ENCODE measurements at places on chromosomes 5 and 9.

DNA sequence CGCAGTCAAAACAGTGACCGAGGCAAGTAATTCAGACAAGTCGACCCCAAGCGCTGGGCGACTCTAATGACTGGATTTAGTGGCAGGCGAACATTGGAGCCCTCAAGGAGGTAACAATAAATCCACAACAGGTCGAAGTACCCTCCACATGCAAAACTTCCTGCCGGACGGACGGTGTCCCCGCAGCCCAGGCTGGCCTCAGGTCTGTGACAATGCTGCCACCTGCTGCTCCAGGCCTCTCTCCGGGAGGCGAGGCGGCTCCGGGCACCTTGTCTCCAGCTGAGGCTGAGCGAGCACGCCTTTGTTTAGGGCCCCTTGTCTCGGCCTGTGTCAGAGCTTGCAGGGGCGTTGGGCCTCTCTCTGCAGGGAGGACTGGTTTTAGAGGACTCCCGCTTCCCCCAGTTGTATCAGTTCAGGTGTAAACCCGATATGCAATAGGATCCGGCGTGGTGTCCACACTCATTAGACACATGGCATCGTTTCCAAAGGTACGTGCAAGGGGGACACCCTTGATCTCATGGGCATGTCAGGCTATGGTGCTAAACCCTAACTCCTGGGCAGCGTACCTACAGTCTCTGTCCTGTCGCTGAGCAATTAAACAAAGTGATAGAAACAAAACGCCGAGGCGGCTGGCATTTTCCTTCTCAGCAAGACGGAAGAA lies 628.0 kb upstream of the ADAMTS16 start:
- DNase-seq = peak; percentile 15

DNA sequence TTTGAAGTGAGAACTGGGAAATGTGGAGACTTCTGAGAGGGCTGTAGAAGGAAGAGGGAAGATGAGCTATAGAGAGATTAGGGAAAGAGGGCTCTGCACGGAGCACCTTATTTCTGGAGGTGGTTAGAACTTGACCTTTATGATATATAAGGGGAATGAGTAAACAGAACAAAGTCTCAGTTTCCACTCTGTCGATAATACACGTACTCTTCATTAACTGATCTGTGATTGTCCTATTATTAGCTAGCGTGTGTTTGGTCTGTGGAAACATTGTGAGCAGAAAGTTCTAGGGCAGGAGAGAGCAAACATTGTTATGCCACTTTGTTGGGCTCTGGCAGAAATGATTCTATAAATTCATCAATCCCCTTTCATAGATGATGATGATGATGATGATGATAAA lies 118.5 kb downstream of the UGCG start:
- no peak for DNase-seq

- no peak for DNase-seq
Measured at GRCh38 chr5:133291524-133291923, 239.7 kb downstream of the HSPA4 start.

DNA sequence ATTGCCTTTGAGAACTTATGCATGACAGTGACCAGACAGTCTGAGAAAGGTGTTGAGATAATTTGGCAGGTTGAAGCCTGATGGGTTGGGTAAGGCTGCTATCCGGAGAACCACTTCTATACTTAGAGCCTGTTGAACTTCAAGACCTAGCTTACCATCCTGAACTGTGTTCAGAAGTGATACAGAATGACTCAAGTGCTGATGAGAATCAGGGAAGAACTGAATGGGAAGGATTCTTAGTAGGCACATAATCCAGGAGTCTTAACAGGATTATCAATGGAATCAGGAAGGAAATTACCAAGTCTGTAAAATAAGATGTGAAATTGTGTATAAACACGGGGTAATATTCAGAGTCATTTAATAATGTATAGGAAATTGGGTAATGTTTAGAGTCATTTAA lies 9.0 kb upstream of the PAPPA start:
- DNase-seq = no peak

DNA sequence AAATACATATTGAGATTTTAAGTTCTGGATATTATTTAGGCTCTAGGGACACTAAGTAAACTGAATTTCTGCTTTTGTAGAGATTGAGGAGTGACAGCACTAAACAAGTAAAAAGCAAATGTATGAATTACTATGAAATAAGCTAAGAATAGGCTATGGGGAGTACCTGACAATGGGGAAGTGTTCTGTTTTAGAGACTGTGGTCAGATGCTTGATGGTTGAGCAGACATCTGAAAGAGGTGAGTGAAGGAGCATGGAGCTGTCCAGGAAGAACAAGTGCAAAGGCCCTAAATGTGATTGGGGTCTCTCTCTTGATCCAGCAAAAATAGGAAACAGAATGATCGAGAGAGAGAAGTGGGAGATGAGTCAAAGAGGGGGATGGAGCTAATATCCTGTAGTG lies 111.7 kb downstream of the JAKMIP2 start:
- DNase-seq = no peak

- no peak for DNase-seq
Measured at GRCh38 chr5:153584126-153584959, 93.9 kb downstream of the GRIA1 start.

DNA sequence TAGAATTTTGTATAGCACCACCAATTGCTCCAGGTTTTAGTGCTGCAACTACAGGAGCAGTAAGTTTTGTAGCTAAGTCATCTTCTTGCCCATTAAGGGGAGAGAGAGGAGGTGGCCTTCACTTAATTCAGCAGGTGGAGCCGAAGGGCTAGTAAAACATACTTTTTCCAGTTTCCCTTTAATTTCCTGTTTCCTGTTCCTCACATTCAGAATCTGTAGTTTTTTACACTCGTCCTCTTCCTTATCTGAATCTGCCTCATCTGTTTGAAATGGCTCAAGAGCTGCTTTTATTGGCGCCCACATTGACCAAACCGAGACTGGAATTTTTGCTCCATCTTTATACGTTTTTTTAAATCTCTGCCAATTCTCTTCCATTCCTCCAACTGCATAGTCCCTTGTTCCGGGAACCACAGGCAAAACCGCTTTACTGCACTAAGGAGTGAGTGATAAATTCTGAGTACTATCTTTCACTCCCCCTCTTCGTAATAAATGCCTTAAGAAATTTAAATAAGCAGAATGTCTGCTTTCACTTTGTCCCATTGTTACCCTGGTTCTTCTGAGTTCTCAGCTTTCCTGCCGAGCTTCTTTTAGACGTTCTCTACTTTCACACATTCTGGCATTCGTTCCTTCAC lies 133.9 kb downstream of the DROSHA start:
- no peak for DNase-seq

- no peak for DNase-seq
Measured at GRCh38 chr5:24805230-24805629, 160.5 kb upstream of the CDH10 start.

DNA sequence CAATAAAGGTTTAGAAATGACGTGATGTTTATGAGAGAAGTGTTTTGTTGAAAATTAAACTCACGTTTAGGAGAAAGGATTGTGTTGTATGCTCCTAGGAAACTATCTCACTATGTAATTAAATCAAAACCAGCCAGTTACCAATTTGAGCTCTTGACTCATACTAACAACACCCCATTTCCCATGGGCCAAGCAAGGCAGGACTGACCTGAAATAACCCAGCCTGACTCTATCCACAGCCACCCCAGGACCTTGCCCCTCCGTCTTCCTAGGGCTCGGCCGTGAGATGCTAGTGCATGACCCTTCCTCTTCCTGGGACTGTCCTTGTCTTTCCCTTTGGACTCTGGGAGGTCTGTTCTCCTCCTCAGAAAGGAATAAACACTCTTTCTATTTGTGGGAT lies 16.4 kb downstream of the TLR4 start:
- no peak for DNase-seq

DNA sequence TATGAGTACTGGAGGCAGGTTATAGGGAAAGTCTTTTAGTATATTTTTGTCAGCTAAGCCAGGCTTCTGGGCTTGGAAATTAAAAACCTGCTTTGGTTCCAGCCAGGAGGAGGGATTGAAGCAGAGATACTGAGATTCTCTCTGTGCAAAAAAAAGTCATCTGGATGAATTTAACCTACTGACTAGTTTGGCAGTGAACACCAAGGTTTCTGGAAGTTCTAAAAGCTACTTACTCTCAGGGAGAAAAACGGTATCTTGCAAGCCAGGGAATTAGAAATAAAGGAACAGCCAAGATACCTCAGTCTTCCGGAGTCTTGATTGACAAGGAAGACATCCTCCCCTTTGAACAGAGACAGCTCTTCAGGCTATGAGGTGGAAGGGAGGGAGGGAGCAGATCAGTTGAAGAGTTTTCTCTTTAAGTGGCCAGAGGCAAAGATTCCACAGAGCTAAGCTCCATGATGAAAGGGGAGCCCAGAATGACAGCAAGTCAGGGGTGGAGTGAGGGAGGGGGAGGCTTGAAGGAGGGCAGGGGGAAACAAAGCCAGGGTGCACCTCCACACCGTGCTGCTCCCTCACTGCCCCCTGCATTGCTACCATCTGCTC lies 8.3 kb upstream of the ZBTB34 start:
- DNase-seq = no peak

DNA sequence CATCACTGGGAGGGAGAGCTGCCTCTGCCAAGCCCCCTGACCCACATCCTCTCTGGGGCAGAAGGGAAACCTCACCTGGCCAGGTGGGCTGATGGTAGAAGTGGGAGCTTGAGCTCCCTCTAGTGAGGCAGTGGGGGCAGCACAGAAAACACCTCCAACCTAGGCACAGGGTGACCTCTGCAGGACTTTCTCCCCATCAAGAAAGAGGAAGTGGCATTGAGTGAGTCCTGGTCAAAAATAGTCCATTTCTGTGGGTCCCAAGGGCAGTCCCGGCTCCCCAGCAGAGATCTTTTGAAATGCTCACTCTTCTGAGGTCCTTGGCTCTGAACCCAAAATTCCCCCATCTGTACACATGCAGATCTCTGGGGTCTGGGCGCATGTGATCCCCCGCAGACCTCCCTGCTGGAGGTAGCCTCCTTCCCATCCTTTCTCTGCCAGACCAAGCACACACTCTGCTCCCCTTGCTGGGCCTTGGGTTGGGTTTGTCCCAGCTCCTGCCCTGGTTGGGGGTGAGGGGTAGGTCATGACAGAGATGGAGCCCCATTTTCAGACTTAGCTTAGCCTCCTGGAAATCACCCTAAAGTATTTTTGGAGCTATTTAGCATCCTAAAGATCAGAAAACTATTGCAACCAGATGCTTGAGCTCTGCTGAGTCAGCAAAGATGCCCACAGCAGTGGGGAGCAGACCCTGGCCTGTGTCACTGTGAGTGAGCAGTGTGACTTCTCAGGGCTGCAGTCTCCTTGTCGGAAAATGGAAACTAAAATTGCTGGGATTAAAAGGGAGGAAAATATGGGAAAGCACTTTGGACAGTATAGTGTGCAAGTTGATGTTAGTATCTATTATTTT lies 41.6 kb upstream of the LCP2 start:
- no peak for DNase-seq

DNA sequence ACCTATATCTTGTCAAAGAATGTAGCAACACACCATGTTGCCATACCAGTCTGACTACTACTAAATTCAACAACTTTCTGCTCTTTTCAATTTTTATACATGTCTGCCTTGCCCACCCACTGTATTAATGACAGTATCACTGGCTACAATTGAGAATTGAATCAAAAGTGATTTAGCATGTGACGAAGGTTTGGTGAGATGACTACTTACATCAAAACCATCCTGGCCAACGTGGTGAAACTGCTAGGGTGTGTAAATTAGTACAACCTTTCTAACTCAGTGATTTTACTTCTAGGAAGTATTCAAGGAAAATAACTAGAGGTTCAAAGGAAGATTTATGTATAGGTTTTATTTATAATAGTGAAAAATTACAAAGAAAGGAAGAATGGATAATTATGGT lies 109.8 kb downstream of the UNC13B start:
- DNase-seq = no peak

DNA sequence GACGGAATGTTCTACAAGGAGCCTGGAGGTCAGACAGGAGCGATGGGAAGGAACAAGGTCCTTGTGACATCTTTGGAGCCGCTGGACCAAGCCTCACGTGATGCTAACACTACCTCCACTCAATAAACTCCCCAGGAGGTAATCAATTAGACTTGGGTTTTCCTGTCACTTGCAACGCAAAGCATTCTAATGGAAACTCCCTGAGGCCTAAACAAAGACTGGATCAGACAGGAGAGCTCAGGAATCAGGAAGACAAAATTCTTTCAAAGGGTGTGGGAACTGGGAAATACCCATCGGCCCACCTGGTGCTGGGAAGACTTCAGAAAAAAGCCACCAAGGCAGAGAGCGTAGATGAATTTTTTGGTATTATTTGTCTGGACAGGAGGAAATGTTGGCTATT lies 22.3 kb upstream of the UNC5A start:
- DNase-seq = no peak

GRCh38 chr5:85614489-85614888 lies 1003.3 kb upstream of the COX7C start:
- DNase-seq = no peak

DNA sequence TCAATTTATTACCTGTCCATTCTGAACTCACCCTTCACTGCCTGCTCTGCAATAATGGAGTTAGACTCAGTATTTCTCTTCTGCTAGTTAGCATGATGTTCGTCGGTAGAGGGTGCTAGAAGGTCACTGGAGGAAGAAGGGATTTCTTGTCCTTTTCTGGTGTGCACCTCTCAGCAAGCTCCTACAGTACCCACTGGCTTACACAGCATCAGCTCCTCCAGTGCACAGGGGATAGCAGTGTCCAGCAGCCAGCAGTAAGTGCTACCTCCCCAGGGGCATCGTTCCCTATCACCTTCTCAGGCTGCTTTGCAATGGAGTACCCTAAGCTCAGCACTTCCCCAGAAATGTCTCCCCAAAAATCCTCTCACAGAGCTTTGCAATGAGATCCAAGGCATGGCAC lies 45.9 kb upstream of the APC start:
- DNase-seq = no peak

DNA sequence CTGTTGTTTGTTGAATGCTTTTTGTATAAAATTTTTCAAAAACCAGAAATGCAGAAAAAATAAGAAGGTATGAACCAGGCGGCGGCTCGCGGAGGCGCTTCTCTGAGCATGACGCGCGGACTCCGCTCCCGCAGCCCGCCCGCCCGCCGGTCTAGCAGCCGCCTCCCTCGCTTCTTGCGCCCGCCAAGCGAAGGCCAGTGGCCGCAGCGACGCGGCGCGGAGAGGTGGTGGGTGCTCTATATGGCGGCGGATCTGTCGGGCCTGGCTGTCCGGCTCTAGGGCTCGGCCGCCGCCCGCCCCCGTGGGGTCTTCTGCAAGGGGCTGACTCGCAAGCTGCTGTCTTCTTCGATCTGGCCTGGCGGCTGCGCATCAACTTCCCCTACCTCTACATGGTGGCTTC lies 93.8 kb downstream of the ANKRD18A start:
- DNase-seq = no peak

- no peak for DNase-seq
Measured at GRCh38 chr9:111866976-111867375, 29.6 kb upstream of the UGCG start.

DNA sequence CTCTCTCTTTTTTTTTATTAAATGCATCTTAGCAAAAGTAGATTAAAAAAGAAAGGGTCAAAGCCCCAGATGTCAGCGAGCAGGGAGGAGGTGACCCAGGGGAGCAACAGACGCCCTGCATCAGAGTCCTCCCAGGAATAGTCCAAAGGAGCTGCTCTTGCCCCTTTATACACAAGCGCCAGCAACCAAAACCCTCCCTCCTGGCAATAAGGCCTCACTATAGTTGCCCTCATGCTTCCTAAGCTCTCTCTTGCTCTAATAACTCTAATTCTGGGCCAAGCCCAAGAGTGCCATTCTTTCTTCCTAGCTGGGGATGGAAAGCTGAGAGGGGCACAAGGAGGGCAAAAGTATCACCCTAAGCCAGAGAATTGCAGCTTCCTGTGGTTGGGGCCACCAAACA lies 26.3 kb downstream of the PCDHGC5 start:
- DNase-seq = no peak
